ENCODE measurements at places on chromosomes 3 and 15.

- DNase-seq = peak; percentile 44
Measured at GRCh38 chr15:69807721-69808120, 290.0 kb downstream of the TLE3 start.

DNA sequence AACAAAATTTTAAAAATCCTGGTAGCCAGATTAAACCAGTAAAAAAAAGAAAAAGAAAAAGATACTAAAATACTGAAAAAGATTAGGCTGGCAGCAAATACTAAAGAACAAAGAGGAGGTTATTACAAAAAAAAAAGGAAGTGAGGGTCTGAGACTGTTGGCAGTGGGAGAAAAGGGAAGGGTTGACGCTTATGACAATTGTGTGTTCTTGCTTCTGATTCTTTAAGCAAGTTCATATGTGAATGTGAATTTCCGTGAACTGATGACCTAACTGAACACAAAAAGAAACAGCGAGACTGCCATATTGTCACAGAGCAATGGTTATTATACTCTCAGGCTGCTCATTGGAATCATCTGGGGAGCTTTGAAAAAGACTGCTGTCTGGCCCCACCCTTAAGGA, 56.5 kb downstream of the ATP13A4 start:
- no peak for DNase-seq

DNA sequence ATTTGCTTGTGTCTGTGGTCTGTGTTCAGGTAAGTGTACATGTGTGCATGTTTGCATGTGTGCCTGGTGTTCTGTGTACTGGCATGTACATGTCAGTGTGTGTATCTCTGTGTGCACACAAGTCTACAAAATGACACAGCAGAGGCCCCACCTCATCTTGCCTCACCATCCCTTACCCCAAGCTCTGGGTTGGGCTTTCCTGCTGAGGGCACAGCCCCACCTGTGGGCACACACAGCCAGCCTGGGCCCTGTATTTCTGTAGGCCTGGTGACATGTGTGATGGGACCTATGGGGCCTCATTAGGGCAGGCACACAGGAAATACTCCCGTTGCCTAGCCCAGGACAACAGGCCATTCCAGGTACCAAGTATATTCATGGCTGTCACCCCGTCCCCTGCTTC, 13.5 kb downstream of the VIPR1 start:
- DNase-seq = no peak

GRCh38 chr3:125318167-125318865, 56.8 kb downstream of the ZNF148 start:
- no peak for DNase-seq

- DNase-seq = no peak
Measured at GRCh38 chr3:112374333-112374734, 41.4 kb downstream of the CD200 start.

GRCh38 chr3:198079771-198080520, 119.9 kb downstream of the LMLN start:
- peak; percentile 76 for DNase-seq

- no peak for DNase-seq
Measured at GRCh38 chr3:100159331-100160153, 45.2 kb upstream of the FILIP1L start.

DNA sequence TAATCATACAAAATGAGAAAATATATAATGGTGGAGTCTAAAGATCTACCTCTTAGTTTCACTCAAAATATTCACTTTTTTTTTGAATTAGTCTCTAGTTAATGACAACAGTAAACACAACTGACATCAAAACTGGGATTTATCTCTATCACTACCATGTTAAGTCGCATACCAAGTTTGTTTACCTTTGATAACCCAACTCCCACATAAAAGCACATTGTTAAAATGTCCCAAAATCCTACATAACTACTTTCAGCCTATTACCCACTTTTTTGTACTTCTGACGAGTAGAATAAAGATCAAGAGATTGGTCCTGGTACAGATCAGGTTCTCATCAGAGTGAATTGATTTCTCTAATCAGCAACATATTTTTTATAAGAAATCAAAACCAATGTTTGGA, 518.5 kb downstream of the EPHA3 start:
- no peak for DNase-seq

DNA sequence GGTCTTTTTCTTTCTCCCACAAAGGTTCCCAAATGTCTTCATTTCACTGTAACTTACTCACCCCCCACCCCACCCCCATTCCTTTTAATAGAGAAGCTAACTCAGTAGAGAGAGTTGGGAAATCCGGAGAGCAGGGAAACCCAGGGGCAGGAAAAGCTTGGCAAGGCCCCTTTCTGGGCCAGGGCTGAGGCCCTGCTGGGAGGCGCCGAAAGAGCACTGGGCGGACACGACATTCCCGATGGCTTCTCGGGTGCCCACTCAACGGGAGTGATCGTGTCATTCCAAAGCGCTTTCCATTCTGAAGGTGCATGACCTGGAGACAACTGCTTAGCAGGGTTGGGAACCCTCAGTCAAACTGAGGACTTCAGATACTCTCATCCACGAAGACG, 1.6 kb upstream of the DALRD3 start:
- DNase-seq = no peak

DNA sequence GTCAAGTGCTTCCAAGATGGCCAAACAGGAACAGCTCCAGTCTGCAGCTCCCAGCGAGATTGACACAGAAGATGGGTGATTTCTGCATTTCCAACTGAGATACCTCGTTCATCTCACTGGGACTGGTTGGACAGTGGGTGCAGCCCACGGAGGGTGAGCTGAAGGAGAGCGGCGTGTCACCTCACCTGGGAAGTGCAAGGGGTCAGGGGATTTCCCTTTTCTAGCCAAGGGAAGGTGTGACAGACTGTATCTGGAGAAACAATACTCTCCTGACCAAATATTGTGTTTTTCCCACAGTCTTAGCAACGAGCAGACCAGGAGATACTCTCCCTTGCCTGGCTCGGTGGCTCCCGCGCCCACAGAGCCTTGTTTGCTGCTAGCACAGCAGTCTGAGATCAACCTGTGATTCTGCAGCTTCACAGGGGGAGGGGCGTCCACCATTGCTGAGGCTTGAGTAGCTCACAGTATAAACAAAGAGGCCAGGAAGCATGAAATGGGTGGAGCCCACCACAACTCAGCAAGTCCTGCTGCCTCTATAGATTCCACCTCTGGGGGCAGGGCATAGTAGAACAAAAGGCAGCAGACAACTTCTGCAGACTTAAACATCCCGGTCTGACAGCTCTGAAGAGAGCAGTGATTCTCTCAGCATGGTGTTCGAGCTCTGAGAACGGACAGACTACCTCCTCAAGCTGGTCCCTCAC, 293.5 kb upstream of the SUCLG2 start:
- DNase-seq = peak; percentile 58

DNA sequence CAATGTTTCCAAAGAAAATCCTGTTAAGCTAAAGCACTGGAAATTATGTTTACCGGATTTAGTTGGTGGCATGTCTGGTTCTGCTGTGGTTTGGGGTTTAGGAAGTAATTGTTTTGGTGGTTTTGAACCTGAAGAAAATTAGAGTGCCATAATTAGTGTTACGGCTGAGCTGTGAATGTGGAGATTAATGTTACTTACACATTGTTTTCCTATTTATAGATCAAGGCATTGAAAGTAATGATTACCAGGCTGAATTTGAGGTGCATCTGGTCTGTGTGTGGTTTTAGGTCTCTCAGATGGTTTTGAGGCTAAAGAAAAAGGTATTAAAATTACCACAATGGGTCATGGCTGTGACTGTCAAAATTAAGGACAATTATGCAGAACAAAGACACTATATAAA, 128.9 kb downstream of the TFG start:
- DNase-seq = no peak
